Effector CD4-positive, alpha-beta T cell (primary cell): ENCODE measurements at places on chromosomes 12 and 14.

DNA sequence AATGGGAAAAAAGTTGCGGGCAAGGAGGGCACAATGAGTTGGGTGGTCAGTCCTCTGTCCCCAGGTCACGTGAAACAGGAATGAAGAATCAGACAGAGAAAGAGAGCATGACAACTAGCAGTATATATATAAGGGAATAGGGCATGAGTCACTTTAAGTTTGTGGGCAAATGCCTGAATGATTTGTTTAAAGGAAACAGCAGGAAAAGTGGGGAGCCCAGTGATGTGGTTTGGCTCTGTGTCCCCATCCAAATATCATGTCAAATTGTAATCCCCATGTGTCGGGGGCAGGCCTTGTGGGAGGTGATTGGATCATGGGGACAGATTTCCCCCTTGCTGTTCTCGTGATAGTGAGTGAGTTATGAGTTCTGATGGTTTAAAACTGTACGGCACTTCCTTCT, 195.3 kb upstream of the IGF1 start:
- no peak for DNase-seq

DNA sequence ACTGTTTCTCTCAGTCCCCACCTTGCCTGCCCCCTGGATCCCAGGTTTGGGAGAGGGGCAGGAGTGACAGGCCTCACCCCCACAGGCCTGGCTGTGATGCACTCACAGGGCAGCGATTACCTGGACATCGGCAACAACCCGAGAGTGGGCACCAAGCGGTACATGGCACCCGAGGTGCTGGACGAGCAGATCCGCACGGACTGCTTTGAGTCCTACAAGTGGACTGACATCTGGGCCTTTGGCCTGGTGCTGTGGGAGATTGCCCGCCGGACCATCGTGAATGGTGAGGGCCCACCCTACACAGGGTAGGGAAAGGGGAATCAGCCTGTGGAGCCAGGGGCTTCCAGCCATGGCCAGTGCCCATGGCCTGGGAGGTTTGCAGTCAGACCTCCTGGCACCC, 8.6 kb downstream of the ACVRL1 start:
- no peak for DNase-seq

DNA sequence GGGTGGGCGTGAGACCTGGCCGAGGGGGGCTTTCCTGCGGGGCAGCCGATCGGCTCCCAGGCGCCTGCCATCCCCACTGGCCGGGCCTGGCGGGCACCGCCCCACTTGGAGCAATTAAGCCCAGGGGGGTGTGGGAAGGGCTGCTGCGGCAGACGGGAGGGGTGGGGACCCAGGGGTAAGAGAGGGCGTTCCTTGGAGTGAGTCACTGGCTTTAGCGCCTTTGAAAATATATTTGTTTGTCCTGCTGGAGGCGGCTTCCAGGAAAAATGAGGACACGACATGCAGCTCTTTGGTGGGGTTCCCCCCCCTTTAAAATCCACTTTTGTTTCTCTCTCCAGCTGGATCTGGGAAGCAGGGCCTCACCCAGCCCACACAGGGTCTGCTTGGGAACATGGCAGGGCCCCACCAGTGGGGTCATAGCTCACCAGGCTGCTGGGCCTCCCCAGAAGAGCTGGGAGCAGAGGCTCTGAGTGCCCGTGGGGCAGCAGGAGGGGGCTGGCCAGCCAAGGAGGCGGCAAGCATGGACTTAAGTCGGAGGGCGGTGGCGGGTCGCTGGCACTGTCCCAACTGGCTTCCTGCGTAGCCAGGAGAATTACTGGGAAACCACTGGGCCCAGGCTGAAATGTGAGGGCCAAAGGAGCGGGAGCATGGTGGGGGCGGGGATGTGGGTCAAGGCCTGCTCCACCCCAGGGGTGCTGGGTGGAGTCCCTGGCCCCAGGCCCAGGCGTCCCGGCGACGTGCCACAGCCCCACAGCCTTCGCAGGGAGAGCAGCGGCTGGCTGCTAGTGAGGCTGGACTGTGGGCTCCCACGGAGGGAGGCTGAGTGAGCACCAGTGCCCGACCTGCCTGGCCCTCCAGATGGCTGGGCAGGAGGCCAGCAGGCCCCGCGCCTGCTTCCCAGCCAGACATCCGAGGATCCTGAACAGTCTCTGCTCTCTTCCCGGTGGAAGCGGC, 128.0 kb downstream of the RFLNA start:
- no peak for DNase-seq

DNA sequence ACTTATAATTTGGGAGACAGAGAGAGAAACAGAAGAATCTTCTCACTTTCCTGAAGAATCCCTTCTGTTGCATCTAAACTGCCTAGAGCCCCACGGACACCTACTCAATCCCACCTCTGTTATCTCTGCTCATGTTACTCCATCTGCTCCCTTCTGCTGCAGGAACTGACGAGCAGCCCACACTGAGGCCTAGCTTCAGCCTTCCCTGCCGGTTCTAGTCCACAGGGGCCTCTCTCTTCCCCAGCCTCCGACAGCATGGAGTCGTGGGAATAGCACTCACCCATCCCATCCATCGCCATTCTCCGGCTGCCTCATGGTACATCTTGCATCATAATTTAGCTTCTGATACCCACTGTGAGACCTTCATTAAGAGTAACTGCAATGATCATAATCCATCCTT, 4.0 kb downstream of the RAB15 start:
- no peak for DNase-seq

DNA sequence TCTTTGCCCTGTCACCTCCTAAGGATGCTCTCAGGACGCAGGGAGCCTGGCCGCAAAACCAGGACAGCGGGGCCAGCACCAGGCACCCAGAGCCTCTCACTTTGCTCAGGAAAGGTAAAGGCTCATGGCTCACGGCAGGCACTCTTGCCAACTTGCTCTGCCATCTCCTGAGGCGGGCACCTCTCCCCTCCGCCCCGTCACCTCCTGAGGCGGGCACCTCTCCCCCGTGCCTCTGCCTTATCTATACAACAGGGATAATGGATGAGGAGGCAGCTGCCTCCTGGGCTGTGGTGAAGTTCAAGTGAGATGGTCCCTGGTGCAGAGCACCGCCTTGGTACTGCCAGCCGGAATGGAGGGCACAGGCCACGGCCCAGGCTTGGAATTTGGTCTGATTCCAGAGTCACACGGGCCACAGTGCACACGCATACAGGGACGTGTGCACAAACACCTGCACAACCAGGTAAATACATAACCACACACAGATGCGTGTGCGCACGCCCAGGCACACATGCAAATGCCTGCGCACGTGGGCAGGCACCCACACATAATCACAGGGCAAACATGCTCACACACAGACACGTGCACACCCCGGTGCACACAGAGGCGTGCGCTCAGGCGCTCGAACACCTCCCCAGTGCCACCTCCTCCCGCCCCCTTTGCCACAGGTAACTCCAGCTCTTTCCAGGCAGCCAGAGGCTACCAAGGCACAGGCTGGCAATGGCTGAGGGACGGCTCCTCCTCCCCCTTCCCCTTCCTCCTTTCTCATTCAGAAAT, 11.6 kb downstream of the DEGS2 start:
- no peak for DNase-seq

GRCh38 chr12:89081719-89082369, 270.5 kb downstream of the DUSP6 start:
- DNase-seq, result no peak

- no peak for DNase-seq
Observed at GRCh38 chr12:44375694-44376093, 500.4 kb downstream of the NELL2 start.

- DNase-seq, result no peak
Observed at GRCh38 chr12:45458238-45458637, 242.3 kb downstream of the ANO6 start.

- DNase-seq, result no peak
Observed at GRCh38 chr14:76271041-76271755, 104.7 kb upstream of the ESRRB start.

DNA sequence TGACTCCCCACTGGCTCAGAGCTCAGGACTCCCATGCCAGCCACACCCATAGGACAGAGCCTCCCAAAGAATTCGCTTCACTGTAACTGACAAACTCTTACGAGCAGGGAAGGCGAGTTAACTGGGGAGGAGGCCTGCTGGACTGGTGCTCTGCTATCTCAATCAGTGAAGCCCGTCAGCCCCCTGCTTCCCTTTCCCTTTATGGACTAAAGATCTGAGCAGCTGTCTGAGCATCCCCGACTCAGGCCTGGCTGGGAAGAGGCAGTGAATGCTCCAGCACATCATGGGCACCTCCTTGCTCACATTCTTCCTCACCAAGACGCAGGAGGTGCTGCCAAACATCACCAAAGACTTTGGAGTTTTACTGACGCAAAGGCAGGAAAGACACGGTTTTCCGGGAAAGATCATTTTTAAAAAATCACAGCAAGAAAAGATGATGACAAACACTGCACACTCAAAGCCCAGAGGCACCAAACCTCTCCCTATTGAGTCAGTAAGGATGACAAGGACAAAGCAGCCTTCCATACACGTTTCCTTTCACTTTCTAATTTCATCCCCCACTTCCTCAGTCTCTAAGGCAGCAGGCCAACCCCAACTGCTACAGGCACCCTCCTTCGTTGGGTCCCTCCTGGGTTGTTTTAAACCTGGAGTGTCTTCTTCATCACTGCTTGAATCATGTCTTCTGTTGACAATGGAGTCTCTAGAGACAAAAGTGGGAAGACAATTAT, 45.0 kb upstream of the P2RX7 start:
- no peak for DNase-seq

DNA sequence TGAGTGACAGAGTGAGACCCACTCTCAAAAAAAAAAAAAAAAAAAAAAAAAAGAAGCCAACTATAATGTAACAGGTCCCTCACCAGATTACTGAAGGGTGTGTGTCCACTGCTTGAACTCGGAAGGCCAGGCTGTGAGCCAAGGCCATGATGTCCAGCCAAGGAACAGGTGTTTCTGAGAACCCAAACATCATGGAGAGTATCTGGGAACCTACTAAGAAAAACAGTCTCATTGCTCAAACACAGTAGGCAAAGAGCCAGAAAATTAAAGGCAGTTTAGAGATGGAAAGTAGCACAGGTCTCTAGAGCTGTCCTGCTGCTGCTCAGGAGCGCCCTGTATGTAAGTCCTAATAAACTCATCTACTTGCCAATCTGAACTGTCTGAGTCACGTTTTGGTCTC, 12.5 kb upstream of the MAP4K5 start:
- no peak for DNase-seq

DNA sequence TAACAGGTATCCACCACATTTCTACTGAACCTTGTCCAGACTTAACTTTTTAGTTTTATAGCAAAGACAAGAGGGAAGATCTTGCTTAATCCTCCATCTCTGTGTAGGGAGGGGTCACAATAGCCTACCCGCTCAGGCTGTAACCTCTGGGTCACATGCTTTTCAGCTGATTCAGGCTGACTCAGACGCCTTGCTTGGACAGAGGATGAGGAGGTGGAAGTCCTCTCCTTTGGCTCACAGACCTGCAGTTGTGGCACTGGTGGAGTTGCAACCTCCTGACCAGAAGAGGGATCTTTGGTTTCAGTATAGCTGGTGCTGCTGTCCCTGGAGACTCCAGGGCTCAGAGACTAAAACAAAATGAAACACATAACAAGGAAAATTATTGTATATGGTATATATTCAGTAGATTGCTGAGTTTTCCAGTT, 16.2 kb downstream of the ACIN1 start:
- DNase-seq, result no peak

- DNase-seq, result no peak
Observed at GRCh38 chr12:71503579-71504391, 64.2 kb downstream of the LGR5 start.

GRCh38 chr12:112091563-112091962, 17.0 kb downstream of the NAA25 start:
- no peak for DNase-seq

GRCh38 chr14:52377940-52378339, 63.8 kb downstream of the PTGER2 start:
- DNase-seq, result no peak

DNA sequence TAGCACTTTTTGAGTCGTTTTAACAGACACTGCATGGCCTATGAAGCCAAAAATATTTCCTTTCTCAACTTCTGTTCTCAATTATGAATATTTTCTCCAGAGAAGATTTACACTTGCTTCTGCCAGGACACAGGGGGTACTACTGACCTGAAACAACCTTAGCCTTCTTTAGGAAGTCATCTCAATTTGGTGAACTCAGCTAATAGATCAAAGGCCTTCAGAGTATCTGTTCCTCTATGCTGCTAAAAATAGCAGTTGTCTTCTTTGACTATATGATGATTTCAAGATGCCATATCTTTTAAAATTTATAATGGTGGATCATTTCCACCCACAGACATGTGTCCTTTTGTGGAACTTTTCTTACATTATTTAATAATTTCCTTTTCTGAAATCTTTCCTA, 14.0 kb upstream of the NDUFA12 start:
- no peak for DNase-seq

DNA sequence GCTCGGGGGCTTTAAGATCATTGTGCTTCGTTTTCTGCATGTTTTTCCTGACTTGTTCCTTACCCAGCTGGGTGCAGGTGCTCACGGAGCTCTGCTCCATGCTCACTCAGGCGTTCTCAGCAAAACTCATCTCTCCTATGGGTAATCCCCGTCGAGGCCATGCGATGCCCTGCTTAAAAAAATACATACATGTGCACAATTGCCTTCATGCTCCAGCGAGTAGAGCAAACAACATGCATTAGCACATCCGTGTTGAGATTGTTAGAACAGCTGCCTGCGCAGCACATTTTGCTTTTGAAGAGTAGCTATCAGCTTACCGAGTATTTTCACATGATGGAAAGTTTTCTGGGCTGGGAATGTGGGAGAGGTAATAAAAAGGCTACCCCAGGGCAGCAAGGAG, 16.2 kb downstream of the AACS start:
- no peak for DNase-seq

DNA sequence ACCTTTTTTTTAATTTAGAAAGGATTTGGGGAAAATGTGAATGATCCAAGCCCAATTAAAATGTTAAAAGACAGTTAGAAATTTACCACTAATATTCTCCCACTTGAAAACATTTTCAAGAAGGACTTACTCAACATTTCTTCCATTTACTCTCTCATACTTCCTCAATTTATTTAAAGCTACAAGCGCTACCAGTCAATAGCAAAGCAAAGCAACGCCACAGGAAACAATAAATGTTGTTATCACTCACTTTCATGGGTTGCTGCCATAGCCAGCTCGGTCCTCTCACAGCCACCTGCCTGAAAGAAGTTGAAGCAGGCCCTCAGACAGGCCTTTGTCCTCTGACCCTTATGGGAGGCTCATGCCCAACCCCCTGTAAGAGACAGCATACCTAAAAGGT, 6.0 kb upstream of the SOS2 start:
- DNase-seq, result no peak

DNA sequence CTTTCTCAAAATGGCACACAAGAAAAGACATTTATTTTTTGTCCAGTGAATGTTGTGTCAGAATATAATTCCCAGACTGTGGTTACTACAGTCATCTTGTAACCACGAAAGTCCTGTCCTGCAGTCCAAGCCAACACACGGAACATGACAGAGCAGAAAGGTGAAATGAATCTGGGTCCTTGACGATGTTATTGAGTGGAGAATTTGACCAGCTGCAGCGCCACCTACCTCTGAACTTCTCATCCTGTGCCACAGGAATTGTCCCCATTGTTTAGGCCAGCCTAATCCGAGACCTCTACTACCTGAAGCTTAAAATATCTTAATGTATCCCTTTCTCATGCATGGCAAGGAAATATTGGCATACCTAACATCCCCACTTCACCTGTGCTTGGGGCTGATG, 64.1 kb upstream of the OTX2 start:
- no peak for DNase-seq
